ENCODE measurements at places on chromosomes 4 and X.
A peak's percentile ranks its signal among the peaks of the same experiment; 100 is the strongest.

DNA sequence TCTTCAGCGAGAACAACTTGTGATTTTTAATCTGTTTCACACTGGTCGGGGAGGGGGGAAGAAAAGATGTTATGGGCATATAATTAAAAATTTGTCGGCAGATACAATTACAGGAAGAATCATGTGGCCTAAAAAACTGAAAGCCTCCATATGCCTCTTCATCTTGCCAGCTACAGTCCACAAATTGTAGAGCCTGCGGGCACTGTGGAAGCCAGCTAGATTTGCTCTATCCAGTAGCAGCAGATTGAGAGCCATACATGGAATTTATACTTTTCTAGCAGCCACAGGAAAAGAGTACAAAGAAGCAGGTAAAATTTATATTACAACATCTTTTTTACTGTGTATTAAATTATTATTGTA lies 147.3 kb downstream of the TBL1X start:
- no peak for ATAC-seq

DNA sequence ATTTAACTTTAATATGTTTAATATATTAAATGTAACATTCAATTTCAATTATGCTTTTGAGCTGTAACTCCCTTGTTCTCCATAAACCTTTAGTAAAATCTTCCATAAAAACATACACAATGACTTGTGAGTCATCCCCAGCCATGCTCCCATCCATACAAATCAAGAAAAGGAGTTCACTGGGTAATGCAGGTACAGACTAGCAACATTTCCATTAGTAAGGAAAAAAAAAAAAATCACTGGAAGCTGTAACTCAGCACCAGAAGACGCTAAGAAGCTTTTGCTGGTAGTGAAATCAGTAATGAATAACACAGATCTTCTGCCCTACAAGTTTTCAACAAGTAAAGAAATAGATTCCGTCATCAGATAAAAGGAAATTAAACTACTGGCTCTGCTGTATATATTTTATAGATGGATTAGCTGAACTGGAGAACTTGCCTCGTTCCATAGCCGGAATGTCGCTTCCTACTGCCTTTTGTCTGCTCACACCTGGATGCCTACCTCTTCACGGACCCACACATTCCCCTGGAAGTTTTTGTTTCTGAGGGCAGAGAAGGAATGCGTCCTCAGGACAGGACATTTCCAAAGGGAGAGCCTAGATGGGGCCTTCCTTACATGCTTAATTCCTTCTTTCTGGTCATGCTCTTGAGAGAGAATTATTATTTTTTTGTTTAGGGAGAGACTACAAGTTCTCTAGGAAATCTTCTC lies 298.4 kb upstream of the ANKRD50 start:
- ATAC-seq, result no peak

DNA sequence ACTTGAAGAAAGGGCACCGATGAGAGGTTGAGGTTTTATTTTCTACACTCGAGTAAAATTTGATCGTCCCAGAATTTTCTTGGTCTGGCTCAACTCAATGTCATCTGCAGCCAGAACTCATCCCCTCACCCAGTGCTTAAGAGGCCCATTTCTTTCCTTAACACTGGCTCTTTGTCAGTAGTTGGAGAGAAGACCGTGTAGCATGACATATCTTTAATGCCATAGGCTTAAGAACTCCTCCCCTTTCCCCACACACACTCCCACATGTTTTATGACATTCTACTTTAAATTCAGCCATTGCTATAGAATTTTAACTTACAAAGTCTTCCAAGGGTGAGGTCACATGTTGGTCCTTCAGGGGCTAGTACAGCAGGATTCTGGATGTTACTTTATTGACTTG lies 44.2 kb upstream of the ZNF827 start:
- ATAC-seq, result no peak

- no peak for ATAC-seq
Observed at GRCh38 chr4:54992266-54992665, 133.1 kb downstream of the KDR start.

DNA sequence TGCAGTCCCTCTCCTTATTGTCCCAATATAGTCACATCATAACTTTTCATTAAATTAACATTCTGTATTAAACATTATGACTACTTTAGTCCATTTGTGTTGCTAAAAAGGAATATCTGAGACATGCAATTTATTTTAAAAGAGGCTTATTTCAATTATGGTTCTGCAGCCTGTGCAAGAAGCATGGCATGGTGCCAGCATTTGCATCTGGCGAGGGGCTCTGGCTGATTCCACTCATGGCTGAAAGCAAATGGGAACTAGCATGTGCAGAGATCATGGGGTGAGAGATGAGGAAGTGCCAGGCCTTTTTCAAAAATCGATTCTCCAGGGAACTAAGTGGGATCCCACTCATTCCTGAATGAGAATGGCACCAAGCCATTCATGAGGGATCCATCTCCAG lies 476.3 kb upstream of the RPS6KA3 start:
- no peak for ATAC-seq

DNA sequence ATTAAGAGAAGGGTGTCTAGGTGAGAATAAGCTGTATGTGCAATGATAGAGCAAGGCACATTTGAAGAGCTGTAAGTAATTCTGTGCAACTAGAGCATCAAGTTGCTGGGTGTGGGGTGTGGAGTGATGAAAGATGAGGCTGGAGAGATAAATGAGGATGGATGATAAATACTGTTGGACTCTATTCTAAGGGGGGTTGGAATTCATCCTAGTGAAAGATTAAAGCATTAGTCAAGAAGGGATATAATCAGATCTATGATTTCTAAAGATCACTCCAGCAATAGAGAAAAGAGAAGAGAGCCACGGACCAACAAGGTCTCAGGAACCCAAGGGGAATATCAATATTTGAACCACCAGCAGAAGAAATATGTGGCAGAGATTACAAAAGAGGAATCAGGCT lies 415.0 kb upstream of the RPS6KA3 start:
- no peak for ATAC-seq

GRCh38 chrX:53421125-53421524 lies 1.3 kb downstream of the SMC1A start:
- ATAC-seq, result no peak

- ATAC-seq, result no peak
Observed at GRCh38 chr4:123984886-123985285, 588.3 kb downstream of the SPRY1 start.

DNA sequence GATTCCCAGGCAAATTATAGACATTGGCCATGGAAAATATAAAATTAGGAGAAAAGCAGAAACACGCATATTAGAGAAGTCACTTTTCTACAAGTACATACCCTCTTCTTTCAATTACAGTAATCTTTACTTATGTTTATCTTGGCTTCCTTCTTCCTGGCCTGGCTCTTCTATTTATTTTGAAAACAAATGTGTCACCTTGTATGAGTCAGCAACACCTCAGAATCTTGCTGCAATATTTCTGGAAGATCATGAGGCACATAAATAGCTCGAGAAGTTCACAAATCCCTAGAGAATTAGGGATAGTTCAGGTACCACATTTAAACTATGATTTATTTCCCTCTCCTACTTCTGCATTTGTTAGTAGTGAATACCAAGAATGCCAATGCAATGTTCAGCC lies 124.6 kb downstream of the ANOS1 start:
- no peak for ATAC-seq

DNA sequence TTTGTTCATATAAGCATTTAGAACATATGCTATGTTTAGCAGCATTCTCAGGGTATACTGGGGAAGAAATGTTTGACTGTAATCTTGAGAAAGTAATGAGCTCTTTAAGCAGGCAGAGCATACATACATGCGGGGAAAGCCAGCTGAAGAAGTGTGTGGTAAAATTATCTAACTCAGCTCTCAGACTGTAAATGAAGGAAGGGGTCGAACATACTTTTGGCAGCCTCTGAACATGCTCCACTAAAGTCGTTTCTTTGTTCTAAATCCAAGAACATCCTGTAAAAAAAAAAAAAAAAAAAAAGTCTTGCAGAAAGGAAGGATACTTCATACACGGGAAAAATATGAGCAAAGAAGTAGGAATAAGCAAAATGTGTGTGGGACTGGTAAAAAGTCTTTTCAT lies 224.8 kb downstream of the GRID2 start:
- ATAC-seq, result no peak

DNA sequence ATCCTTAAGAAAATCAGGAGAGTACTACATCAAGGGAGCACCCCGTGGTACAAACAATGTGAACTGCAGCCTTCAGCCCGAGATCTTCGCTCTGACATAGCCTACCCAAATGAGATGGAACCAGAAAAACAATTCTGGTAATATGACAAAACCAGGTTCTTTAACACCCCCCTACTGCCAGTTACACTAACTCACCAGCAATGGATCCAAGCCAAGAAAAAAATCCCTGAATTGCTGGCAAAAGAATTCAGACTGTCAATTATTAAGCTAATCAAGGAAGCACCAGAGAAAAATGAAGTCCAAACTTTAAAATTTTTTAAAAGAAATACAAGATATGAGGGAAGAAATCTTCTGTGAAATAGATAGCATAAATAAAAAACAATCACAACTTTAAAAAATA lies 101.7 kb upstream of the KLF8 start:
- ATAC-seq, result no peak

- no peak for ATAC-seq
Observed at GRCh38 chrX:118780911-118781310, 42.7 kb upstream of the ZCCHC12 start.

DNA sequence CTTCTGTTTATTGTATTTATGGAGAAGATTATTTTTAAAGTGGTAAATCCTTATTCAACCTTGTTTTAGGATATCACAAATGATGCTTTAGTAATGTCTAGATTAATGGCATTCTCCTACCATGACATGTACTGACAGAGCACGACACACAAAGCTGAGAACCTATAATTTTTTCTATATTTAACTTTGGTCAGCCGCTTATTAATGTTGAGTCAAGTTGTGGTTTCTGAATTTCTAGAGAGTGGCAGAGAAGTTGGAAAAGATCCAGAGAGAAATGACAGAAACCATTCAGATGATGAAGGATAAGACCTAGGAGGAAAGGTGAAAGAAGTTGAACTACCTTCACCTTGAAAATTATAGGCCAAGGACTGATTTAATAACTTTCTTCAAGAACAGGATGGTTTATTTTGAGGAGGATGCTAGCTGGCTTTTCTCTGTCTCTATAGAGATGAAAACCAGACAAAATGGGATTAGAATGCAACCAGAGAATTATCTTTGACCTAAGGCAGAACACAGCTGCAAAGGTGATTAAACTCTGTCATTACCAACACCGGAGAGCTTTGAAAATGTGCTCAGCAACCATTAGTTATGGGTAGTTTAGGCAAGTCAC lies 62.6 kb upstream of the TSPAN5 start:
- no peak for ATAC-seq

GRCh38 chr4:86250619-86251018 lies 109.2 kb downstream of the MAPK10 start:
- ATAC-seq, result no peak

GRCh38 chr4:44056721-44057151 lies 391.9 kb downstream of the KCTD8 start:
- no peak for ATAC-seq

- ATAC-seq, result peak; percentile 87
Observed at GRCh38 chr4:108650212-108651013, at the start of gene OSTC. OSTC (plus strand) TSS chr4:108650599; CDS start chr4:108650656, 57 bp downstream.

- ATAC-seq, result no peak
Observed at GRCh38 chr4:40515037-40515397, 114.6 kb downstream of the RBM47 start.

DNA sequence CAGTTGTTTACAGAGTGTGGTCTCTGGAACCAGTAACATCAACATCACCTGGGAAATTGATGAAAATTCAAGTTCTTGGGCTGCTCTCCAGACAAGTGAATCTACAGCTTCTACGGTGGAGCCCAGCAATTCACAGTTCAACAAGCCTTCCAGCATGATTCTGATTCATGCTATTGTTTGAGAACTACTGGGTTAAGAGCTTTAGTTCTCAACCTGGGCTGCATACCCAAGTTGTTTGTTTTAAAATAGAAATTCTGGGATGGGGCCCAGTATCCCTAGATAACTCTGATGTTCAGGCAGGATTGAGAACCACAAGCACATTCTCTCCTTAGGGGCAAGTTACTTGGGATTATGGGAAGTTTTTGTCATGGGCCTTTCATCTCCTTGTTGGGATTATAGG lies 37.9 kb upstream of the PGK1 start:
- ATAC-seq, result no peak

- no peak for ATAC-seq
Observed at GRCh38 chr4:62408454-62408853, 1208.3 kb downstream of the ADGRL3 start.

- ATAC-seq, result no peak
Observed at GRCh38 chr4:169305651-169306050, 34.9 kb upstream of the SH3RF1 start.

GRCh38 chr4:53050361-53050774 lies 188.3 kb downstream of the RASL11B start:
- no peak for ATAC-seq

DNA sequence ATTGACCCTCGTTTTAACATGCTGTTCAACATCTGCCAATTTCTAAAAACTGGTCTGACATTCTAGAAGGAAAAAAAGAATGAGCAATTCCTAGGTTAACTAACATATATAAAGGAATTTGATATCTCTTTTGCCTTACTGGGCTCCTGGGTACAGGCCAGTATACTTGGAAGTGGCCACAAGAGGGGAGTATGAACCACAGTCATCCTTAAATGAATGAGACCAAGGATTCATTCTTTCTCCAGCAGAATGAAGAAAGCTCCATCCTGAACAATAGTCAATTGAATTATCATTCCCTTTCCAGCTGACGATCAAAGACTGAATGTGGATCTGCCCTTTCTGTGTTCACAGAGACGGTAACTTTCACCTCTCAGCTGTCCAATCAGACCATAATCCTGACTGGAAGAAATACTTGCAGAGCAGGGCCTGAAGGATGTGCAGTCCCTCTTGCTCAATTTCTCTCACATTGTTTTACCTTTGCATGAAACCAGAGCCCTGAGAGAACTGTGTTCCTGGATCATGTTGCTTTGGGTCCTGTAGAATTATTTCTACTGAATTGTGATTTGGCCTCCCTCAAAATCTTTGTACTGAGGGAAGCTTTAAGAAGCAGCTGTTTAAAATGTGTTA lies 14.8 kb upstream of the SPARCL1 start:
- ATAC-seq, result no peak

GRCh38 chr4:72846280-72847111 lies 223.0 kb downstream of the COX18 start:
- ATAC-seq, result no peak

DNA sequence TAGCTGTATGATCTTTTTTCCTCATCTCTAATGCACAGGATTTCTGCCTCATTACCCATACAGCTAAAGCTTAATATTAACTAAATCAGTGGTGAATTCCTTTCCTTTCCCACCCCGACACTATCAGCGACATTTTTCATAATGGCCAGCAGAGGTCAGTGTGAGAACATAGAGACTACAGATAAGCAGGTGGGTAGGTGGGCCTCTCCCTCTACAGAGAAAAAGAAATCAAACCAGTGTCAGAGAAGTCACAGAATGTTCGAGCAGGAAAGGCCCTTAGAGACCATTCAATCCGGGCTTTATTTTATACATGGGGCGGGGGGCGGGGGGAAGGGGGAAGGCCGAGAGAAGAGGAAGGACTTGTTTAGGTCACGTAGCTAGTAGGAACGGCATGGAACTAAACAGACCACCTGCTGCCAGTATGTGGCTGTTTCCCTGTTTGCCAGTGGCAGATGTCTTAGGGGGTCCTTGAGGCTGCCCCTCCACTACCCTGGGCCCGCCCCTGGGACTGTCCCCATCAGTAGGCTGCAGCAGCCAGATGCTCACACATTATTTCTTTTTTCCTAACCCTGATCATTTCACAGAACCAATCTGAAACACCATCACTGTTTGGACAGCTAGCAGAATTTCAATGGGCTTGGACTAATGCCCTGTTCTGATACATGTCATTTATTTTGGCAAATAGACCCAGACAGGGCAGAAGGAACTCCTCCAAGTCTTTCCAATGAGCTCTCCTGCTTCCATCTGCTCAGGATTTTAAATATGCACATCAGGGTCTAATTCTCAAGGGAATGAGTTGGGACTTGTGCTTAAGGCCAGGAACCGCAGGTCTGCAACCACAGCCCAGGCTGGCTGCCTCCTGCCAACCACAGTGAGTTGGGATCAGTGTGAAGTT lies 133.4 kb downstream of the ATG4A start:
- ATAC-seq, result no peak

Data from activated CD4-positive, CD25-positive, alpha-beta regulatory T cell treated with anti-CD3 and anti-CD28 coated beads, Interleukin-2, amount 50 U/mL, for 24 hours (primary cell).